ENCODE measurements at places on chromosomes 7 and 10.

- peak; percentile 2 for DNase-seq
Observed at GRCh38 chr10:9302140-9302746, 1247.8 kb downstream of the GATA3 start.

DNA sequence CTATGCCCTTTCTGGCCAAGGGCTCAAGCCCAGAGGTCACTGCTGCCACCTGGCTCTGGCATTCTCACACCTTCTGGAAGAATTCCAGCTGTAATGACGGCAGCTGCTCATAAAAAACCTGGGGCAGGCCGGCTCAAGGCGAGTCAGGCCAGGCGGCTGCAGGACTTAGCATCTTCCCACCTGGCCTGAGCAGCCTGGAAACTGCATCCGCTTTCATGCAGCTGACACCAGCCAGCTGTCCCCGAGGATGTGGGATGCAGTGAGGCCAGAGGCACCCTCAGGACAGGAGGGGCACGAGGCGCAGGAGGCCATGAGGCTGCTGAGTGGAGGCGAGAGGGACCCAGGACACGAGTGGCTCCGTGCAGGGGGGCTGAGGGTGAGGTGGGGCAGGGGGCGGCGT lies 47.5 kb upstream of the ADGRA1 start:
- DNase-seq: no peak

DNA sequence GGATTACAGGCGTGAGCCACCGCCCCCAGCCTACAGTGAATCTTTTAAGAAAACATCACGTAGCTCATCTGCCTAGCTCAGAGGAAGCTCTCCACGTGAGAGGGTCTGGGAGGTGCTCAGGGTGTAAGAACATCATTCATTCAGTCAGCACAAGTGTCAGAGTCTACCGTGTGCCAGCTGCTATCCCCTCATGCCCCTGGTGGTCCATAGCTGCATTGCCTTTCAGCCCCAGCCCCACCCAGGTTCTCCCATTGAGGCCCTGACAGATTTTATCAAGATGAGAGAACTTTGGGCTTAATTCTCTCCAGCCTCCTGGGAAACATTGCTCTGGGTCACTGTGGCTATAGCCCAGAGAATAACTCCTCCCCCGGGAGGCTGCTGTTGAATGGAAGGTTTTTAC lies 45.1 kb downstream of the ZNF503 start:
- no peak for DNase-seq

DNA sequence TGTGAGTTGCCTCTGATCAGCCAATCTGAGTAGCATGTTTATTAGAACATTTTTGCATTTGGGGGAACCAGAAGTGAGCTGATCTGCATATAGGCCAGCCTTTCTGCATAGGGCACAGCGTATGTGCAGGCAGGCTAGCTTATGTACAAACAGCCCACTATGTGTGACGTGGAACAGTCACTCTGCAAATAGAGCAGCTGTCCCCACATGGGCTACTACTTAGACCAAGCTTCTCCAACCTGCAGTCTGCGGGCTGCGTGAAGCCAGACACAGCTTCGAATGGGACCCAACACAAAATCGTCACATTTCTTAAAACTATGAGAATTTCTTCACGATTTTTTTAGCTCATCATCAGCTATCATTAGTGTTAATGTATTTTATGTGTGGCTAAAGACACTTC lies 134.1 kb upstream of the FAM20C start:
- no peak for DNase-seq

- no peak for DNase-seq
Observed at GRCh38 chr10:128422999-128423398, 296.8 kb upstream of the MKI67 start.
